ENCODE measurements at places on chromosomes 16 and 17.

GRCh38 chr17:15649861-15650421, 30.4 kb upstream of the FBXW10B start:
- no peak for DNase-seq

GRCh38 chr17:37693328-37693727, 50.1 kb upstream of the DDX52 start:
- no peak for DNase-seq

DNA sequence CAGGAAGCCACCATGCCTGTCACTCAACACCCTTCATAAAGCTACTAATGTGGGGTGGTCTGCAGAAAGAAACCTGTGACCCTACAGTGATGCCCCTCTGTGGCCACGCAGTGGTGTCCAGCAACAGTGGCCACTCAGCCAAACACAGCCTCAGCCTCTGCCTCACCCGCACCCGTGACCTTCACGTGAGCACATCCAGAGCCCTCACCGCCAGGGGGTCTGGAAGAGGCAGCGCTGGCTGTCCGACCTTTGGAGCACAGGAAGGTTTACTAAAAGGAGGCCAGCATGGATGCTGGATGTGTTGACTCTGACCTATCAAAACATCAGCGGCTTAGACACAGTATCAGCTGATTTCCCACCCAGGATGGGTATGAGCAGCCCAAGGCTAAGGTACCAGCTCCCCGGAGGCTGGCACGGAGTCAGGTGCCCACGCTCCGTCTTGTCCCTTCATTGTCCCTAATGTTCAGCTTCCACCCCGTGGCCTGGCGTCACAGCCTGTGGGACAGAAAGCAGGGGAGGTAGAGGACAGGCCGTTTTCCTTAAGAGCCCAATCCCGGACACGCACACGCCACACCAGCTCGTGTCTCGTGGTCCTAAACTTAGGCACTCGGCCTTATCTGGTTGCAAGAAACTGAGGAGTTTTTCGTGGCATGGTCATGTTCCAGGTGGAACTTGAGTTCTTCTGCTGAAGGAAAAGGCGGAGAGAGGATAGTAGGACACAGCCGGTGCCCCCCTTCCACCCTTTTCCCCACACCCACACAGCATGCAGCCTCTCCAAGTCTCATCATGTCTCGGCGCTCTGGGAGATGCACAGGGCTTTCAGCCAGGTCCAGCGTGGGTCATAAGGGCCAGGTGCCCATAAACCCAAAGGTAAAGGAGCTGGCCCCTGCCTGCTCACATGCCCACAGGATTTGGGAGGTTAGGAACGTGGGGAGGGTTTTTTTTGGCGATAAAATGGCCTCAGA, 49.7 kb upstream of the ENDOV start:
- no peak for DNase-seq

DNA sequence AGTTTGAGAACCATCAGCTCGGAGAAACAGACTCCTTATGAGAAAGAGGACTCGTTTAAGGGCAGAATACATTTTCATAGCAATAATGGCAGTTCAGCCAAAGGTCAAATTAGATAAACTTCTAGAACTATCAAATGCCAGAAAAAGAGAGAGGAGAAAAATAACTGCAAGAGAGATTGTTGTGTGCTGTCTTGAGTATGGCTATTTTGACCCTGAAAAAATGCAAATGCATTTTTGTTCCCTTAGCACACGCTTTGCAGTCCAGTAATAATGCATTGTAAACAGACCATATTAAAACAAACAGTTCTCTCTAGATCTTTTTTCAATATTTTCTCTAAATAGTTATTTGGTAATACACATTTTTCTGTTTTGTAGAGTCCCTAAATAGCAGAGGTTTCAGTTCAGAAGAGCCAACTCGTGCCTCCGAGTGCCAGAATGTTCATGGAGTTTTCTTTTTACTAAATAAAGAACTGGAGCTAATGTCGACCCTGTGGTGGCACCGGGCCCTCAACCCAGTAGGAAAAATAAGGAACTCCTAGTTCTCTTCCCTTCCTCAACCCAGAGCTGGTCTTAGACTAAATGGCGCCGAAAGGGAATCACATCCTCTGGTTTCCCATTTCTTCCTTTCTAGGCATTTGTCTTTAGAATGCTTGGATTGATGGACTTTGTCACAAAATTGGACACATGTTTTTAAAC, 298.0 kb downstream of the MAP2K4 start:
- DNase-seq = no peak

GRCh38 chr17:43818966-43819365, 14.0 kb downstream of the MPP3 start:
- DNase-seq = no peak

DNA sequence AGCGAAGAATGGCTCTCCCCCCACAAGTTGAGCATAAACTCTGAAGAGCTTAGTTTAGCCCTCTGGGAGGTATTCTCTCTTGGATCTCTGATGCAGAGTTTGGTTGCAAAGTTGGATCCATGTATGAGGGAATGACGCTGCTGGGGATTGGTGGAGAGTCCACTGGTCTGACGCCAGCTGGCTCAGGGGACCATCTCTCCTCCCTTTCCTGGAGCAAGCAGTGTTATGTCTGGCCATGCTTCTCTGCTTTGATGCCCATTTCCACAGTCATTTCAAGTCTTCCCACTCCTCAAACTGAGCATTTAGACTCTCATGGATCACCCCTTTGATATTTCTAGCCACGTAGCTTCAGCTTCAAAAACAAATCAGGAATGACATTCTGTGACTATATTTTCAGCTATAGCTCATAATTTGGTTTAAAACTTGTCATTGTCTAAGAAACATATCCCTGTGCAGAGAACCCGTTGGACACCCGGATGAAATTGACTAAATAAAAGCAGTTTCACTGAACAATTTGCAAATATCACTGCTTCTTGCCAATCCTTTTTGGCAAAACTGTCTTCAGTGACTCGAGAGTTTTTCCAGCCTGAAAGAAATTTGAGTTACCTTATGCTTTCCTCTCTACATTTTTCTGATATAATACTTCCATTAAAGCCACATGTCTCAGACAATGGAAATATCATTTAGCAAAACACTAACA, 193.4 kb upstream of the CDH11 start:
- DNase-seq = no peak

DNA sequence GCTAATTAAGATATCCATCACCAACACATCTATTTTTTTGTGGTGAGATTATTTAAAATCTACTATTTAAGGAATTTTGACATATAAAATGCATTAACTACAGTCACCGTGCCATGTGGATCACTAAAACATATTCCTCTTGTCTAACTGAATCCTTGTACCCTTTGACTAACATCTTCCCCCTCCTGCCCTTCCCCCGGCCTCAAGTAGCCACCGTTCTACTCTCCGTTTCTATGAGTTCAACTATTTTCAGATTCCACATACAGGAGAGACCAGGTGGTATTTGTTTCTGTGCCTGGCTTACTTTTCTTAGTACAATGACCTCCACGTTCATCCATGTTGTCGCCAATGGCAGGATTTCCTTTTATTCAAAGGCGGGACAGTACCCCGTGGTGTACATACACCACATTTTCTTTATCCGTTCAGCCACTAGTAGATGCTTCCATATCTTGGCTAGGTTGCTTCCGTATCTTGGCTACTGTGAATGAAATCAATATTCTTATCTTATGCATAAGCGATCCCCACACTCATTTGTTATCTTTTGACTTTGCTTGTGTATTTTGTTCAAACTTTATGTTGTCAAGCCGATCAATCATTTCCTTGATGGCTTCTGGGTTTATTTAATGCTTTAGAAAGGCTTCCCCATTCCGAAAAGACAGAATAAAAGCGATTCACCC, 134.7 kb downstream of the KCNJ12 start:
- DNase-seq = no peak

- DNase-seq = no peak
These were observed 66.2 kb downstream of the MRM3 start for GRCh38 chr17:848402-848801.

GRCh38 chr17:42038221-42038973, 12.0 kb downstream of the C17orf113 start:
- no peak for DNase-seq

DNA sequence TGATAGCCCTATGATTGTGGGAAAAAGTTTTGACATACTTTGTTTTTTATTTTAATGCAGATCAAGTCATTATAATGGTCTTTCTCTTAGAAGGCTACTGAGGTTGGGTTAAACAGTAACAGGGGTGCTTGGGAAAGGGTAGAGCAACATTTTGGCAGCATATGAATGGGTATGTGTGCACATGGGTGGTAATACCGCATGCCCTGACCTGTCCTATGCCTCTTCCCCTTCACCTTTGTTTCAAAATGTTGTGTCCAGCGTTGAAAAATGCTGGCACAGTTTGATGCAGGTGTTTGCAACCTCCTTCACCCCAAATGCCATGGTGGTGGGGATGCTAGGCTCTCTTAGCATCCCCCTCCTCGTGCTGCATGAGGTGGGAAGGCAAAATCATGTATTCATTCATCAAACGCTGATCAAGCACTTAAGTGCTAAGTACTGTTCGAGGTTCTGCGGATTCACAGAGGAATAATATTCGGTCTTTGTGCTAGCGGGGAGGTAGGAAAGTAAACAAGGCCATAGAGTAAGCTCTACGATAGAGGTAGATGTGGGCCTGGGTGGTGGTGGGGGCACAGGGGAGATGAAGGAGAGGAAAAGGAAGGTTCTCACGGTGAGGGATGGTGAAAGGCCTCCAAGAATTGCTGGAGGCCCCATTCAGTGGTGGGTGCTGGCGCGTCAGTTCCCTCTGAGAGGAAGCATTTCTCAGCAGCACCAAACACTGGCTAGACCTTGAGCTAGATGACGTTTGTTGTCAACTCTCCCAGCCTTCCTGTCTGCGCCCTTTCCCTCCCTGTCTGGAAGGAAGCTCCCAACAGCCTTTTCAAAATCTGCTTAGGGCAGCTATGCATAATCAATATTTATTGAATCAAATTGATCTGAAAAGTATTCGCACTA, 13.3 kb upstream of the MARCHF10 start:
- no peak for DNase-seq

- no peak for DNase-seq
These were observed 6.5 kb upstream of the ZNF469 start for GRCh38 chr16:88375996-88376834.

DNA sequence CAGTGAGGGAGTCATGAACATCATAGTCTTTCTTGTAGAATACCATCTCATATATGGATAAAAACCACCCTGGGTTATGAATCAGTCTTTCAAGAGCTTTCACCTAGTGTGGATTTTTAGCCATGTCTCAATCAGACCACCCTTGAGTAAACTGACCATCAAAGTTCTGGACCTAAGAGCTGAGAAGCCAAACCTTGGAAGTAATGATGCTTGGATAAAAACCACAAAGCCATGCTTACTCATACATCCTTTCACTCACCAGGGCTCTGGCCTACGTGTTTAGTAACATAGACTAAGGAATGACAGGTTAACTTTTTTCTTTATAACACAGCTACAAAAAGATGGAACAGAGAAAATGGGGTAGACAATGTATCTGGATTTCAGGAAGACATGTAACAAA, 167.2 kb downstream of the STX8 start:
- no peak for DNase-seq

GRCh38 chr16:55981557-55981956, 106.4 kb upstream of the CES5A start:
- no peak for DNase-seq

DNA sequence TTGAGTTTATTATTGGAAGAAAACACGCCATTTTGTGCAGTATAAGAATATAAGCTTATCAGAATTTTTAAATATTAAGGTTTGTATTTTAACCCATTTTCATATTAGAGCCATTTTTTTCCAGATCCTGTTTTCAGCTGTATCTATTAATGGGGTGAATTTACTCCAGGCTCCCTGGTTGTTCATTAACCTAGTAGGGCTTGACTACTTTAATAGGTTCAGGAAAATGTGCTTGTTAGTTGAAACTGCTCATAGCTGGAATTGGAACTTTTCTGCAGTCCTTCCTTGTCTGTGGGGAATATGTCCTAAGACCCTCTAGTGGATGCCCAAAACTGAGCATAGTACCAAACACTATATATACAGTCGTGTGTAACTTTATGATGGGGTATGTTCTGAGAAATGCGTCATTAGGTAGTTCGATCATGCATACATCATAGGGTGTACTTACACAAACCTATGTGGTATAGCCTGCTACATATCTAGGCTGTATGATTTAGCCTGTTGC, 28.0 kb downstream of the NFAT5 start:
- no peak for DNase-seq

DNA sequence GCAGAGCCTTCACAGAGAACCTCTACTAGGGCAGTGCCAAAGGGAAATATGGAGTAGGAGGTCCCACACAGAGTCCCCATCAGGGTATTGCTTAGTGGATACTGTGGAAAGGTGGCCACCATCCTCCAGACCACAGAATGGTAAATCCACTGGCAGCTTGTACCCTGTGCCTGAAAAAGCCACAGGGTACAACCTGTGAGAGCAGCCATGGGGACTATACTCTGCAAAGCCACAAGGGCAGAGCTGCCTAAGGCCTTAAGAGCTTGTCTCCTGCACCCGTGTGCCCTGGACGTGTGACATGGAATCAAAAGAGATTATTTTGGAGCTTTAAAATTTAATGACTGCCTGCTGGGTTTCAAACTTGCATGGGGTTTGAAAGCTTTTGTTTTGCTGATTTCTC, 118.0 kb upstream of the SEC14L1 start:
- no peak for DNase-seq

DNA sequence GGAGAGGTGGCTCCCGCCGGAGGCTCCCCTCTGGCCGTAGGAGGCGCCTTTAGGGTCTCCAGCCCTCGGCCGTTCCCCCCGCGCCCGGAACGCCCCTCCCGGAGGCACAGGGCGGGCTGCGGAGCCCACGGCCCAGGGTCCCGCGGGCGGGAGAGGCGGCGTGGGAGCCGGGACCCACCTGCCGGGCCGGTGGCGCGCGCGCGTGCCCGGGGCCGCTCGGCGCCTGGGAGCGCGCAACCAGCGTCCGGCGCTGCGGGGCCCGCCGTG, at the start of gene MIF4GD:
Gene MIF4GD (minus strand): TSS at position 266 of the 267 bp plus-strand sequence. CDS start 1,036 bp downstream, outside the sequence.
- no peak for DNase-seq

DNA sequence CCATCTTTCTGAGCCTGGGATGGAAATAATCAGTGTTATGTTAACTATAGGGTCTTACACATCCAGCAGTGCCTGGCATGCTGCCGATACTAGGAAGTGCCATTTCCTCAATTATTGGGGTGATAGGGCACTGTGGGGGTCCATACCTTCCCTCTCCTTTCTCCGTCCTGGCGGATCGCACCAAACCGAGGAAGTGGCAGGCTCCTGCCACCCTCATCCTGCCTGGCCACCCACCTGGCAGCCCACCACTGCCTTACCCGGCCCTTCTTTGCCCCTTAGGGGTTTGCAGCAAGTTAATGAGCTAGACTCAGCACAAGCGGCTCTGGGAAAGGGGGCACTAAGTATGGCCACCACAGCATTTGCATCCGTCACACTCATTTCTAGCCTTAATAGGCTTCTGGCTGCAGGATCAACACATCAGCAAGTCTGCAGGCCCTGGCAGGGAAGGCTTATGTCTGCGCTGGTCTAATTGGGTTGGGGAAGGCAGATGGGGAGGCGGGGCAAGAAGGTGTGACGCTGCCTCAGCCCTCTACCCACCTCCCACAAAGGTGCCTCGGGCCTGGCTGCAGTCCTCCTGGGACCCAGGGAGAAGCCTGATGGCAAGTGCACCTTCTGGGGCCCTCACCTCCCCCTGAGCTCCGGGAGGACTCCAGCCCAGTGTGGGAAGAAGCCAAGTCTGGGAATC, 28.6 kb downstream of the DCAKD start:
- no peak for DNase-seq

- DNase-seq = no peak
These were observed 352 bp upstream of the VMO1 start for GRCh38 chr17:4786516-4786915.

Data from HuH-7.5 (cell line).